ENCODE measurements at places on chromosomes 2 and 18.

GRCh38 chr2:11344956-11345677, 681 bp upstream of the ROCK2 start:
- DNase-seq: peak; percentile 62
- peaks cover 3% of the 10 kb centered on the region for H3K36me3 ChIP-seq
- H3K4me1 ChIP-seq: peaks cover 22% of the 10 kb centered on the region
- H3K27me3 ChIP-seq: peaks cover 31% of the 10 kb centered on the region
- H3K27ac ChIP-seq: no peak overlapping the region
- H3K4me3 ChIP-seq: peak overlapping the region; percentile 76

DNA sequence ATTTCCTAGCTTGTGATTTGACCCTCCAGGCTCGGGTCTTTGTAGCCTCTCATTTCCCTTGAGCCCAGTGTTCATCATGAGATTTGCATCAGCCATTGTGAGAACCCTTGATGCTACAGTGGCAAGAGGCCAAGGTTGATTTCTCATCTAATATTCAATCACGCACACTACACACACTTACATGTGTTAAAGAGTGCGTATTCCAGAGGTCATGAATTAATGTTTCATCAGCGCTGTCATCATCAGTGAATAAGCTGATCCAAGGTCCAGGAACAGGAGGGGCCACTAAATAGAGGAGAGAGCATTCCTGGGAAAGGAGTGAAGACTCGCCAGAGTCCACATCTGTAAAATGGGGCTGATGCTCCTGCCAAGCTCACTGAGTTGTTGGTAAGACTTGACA, 276.1 kb upstream of the SIX2 start:
- DNase-seq: no peak
- peaks cover 14% of the 10 kb centered on the region for H3K27me3 ChIP-seq
- no peak overlapping the region for H3K4me3 ChIP-seq
- H3K36me3 ChIP-seq: no peaks in the 10 kb centered on the region
- no peaks in the 10 kb centered on the region for H3K4me1 ChIP-seq

DNA sequence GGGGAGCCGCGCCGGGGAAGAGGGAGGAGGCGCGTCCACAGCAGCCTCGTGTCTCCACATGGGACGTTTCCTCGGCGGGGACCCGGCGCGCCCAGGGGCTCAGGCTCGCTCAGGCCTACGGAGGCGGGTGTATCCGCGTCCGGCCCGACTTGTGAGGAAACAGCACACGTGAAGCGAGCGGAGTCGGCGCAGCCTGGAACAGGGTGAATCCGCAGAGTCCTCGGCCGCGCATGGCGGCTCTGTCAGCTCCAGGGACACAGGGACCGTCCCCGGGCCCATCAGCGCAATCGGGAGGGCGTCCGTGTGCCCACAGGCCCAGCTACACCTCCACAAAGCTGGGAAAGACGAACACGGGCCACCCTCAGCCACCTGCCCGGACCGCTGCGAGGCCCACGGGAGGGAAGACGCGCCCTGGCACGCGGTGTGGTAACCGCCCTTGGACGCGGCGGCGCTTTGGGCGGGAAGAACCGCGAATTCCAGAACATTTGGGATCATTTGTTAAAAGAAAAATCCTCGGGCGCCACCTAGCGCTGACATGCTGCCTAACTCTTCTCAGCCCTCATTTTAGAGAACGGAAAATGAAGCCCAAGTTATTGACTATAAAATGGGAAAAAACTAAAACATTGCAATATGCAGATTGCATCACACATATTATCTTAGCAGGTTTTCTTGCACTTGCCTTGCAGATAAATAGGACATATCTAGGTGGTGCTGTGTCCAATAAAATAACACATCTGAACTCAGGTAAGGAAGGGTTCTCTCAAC, 40.4 kb downstream of the TMEM18 start:
- peak; percentile 67 for DNase-seq
- H3K27me3 ChIP-seq: peaks cover 6% of the 10 kb centered on the region
- peaks cover 2% of the 10 kb centered on the region for H3K4me1 ChIP-seq
- H3K4me3 ChIP-seq: peak overlapping the region; percentile 78

DNA sequence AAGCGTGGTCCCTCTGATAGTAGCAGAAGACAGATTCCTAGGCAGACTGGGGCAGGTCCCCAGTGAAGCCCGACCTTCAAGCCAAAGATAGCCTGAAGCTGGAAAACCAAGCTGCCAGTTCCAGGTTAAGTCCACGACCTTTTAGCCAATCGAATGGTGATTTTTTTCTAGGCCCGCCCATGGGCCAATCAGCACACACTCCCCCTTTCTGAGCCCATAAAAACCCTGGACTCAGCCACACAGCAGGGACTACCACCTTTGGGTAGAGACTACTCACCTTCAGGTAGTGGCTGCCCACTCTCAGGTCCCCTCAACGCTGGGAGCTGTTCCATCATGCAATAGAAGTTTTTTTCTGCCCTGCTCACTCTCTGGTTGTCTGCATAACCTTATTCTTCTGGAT, 14.5 kb upstream of the ADI1 start:
- H3K4me3 ChIP-seq: no peak overlapping the region
- H3K36me3 ChIP-seq: peaks cover 1% of the 10 kb centered on the region
- peaks cover 4% of the 10 kb centered on the region for H3K4me1 ChIP-seq
- no peaks in the 10 kb centered on the region for H3K27me3 ChIP-seq
- no peak overlapping the region for H3K27ac ChIP-seq

GRCh38 chr2:27959496-27959895, 69.0 kb downstream of the BABAM2 start:
- H3K4me1 ChIP-seq: peaks cover 69% of the 10 kb centered on the region
- H3K27ac ChIP-seq: peak overlapping the region; percentile 86
- DNase-seq: no peak
- no peaks in the 10 kb centered on the region for H3K27me3 ChIP-seq

DNA sequence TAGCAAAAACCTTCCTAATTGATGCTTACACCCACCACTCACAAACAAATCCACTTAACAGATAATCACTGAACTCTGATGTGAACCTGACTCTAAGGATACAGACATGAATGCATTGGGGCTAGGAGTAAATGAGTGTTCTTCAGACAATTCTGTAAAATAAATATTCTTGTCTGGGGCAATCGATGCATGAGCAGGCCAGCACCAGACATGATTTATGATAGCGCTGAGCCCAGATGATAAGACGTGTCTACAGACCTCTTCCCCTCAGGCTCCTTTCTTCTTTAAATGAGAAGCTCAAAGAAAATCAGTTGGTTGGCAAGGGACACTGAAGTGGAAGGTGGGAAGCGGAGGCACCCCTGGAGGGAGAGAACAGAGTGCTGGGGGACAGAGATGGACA, 27.3 kb upstream of the BIN1 start:
- no peaks in the 10 kb centered on the region for H3K36me3 ChIP-seq
- H3K27me3 ChIP-seq: peaks cover 2% of the 10 kb centered on the region
- no peaks in the 10 kb centered on the region for H3K4me1 ChIP-seq
- no peak overlapping the region for H3K4me3 ChIP-seq
- no peak for DNase-seq
- no peak overlapping the region for H3K27ac ChIP-seq

DNA sequence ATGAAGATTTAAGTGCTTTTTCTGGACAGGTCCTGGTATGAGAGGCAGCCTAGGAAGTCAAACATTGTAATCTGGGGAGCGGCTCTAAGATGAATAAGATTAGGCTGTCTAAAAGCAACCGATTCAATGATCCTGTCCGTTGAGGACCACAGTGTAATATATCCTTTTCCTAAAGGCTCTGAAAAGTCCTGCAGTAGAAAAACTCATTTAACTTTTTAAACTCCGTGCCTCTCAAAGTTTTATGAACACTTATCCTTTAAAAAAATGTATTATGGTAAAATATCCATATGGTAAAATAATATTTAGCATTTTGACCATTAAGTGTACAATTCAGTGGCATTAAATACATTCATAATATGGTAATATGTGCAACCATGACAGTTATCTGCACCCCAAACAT, 39.8 kb downstream of the ATOH8 start:
- H3K36me3 ChIP-seq: no peaks in the 10 kb centered on the region
- H3K4me1 ChIP-seq: no peaks in the 10 kb centered on the region
- peaks cover 24% of the 10 kb centered on the region for H3K27me3 ChIP-seq
- DNase-seq: no peak
- no peak overlapping the region for H3K4me3 ChIP-seq

DNA sequence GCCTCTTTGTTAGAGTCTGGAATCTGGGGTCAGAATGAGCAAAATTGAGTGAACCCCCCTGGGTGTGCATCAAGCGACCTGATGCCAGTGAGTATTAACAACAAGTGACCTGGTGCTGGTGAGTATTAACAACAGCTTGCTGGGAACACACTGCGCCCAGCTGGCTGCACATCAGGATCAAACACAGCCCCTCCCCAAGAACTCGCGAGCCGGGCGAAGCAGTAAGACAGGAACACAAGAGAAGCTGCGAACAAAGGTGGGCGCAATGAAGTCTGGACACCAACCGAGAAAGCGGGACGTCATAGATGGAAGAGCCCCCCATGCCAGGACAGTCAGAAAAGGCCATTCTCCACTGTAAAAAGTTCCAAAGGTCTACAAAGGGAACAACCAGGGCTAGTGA, 34.3 kb downstream of the CRACDL start:
- H3K27me3 ChIP-seq: peaks cover 6% of the 10 kb centered on the region
- no peak overlapping the region for H3K27ac ChIP-seq
- no peaks in the 10 kb centered on the region for H3K36me3 ChIP-seq
- no peaks in the 10 kb centered on the region for H3K4me1 ChIP-seq
- no peak for DNase-seq
- H3K4me3 ChIP-seq: no peak overlapping the region

DNA sequence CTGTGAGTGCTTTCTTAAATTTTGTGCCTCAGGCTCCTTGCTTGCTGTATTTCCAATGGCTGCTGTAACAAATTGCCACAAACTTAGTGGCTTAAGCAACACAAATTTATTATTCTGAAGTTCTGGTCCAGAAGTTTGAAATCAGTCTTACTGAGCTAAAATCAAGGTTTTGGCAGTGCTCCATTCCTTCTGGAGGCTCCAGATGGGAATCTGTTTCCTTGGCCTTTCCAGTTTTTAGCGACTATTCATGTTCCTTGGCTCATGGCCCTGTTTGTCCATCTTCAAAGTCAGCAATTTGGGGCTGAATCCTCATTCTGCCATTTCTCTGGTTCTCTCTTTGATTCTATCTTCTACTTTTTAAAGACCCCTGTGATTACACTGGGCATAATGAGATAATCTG, 31.8 kb downstream of the STRADB start:
- no peak overlapping the region for H3K27ac ChIP-seq
- DNase-seq: no peak
- H3K36me3 ChIP-seq: peaks cover 14% of the 10 kb centered on the region
- H3K4me3 ChIP-seq: no peak overlapping the region
- no peaks in the 10 kb centered on the region for H3K4me1 ChIP-seq

DNA sequence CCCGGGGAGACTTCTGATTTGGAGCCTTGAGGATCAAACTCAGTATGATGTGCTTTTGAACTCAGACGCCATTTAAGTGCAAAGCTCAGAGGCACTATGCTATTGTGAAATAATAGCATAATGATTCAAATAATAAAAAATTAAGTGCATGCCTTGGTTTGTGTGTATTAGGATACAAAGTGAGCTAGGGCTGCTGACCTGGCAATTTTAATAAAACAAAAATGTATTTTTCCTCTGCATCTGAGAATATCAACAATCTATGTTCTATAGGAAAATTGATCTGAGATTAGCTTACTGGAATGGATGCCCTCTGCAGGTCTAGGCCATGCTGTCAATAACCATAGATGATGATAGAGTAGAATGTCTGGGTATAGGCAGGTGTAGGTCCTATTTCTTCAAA, 278.8 kb downstream of the DCDC2C start:
- no peak overlapping the region for H3K27ac ChIP-seq

DNA sequence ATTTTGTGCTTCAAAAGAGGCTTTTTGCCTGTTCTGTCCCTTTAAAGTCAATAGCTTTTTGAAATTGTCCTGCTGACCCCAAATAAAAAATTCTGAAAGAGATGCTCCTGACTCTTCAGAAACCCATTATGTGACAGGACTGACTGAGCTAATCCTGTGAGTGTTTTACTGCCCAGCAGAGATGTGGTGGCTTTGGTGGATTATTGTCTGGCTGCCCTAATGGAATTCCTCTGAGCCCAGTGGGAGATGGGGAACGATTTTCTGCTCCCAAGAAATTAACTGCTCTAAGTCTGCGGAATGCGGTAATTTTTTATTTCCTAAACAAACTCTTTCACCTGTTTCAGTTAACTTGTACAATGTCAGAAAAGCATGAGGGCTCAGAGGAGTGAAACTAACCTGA, 258.2 kb downstream of the IKZF2 start:
- DNase-seq: no peak
- peaks cover 8% of the 10 kb centered on the region for H3K27me3 ChIP-seq
- H3K4me1 ChIP-seq: no peaks in the 10 kb centered on the region
- H3K4me3 ChIP-seq: no peak overlapping the region

DNA sequence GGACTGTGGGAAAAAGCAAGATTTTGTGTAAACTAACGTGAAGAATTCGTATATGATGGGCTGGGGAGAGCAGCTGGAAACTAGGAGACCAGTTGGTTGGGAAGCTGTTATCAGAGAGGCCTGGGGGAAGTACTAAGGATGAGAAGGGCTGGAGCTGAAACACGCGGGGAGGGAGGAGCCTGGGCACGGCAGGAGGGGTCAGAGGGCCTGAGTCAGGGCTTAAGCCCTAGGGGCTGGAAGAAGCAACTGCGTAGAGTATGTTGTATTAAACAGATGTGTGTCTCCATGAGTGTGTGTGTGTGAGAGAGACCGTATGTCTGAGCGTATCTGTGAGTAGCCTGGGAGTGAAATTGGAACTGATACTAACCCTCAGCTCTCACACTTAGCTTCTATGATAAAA, 8.4 kb downstream of the POMC start:
- no peak for DNase-seq
- H3K27me3 ChIP-seq: no peaks in the 10 kb centered on the region
- peak overlapping the region; percentile 78 for H3K27ac ChIP-seq
- peak overlapping the region; percentile 78 for H3K4me3 ChIP-seq

- DNase-seq: no peak
- peaks cover 33% of the 10 kb centered on the region for H3K4me1 ChIP-seq
- no peak overlapping the region for H3K4me3 ChIP-seq
- no peaks in the 10 kb centered on the region for H3K27me3 ChIP-seq
- peak overlapping the region; percentile 11 for H3K27ac ChIP-seq
Measured at GRCh38 chr2:33498291-33498956, 22.0 kb downstream of the RASGRP3 start.

DNA sequence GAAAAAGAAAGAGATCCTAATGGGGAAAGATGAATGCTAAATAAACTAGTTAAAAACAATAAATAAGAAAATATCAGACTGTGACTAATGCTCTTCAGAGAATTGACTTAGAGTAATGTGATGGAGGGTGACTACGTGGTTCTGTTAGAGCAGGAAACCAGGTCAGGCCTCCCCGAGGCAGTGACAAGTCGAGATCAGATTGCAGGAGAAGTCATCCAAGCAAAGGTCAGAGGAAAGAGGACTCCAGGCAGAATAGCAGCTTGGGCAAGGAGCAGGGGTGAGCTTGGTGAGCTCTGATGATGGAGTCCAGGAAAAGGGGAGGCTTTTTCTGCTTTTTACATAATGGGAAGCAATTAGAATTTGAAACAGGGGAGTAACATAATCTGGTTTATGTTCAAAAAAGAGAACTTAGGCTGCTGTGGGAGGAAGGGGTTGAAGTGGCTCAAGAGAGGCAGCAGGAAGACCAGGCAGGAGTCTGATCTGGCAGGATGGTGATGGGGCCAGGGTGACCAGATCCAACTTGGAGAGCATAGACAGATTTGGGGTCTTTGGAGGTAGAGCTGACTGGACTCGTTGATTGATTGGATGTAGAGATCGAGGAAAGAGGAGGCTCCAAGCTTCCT, 27.3 kb upstream of the ITGB6 start:
- H3K27ac ChIP-seq: peak overlapping the region; percentile 17
- DNase-seq: no peak
